ENCODE measurements at places on chromosomes 1 and 21.

DNA sequence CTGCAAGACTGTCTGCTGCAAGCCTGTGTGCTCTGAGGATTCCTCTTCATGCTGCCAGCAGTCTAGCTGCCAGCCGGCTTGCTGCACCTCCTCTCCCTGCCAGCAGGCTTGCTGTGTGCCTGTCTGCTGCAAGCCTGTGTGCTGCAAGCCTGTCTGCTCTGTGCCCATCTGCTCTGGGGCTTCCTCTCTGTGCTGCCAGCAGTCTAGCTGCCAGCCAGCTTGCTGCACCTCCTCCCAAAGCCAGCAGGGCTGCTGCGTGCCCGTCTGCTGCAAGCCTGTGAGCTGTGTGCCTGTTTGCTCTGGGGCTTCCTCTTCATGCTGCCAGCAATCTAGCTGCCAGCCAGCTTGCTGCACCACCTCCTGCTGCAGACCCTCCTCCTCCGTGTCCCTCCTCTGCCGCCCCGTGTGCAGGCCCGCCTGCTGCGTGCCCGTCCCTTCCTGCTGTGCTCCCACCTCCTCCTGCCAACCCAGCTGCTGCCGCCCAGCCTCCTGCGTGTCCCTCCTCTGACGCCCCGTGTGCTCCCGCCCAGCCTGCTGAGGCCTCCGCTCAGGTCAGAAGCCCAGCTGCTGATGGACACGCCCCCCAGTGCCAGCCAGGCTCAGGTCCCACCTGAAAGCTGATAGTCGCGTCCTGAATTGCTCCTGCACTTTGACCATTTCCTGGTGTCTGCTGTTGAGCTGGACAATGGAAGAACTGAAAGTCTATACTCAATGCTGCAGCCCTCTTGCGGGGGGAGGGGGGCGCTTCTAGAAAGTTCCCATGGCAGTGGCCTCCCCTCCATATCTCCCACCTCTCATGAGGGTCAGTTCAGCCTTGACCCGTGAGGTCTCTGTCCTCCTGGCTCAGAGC, 1.2 kb downstream of the KRTAP10-4 start:
- no peak for DNase-seq

DNA sequence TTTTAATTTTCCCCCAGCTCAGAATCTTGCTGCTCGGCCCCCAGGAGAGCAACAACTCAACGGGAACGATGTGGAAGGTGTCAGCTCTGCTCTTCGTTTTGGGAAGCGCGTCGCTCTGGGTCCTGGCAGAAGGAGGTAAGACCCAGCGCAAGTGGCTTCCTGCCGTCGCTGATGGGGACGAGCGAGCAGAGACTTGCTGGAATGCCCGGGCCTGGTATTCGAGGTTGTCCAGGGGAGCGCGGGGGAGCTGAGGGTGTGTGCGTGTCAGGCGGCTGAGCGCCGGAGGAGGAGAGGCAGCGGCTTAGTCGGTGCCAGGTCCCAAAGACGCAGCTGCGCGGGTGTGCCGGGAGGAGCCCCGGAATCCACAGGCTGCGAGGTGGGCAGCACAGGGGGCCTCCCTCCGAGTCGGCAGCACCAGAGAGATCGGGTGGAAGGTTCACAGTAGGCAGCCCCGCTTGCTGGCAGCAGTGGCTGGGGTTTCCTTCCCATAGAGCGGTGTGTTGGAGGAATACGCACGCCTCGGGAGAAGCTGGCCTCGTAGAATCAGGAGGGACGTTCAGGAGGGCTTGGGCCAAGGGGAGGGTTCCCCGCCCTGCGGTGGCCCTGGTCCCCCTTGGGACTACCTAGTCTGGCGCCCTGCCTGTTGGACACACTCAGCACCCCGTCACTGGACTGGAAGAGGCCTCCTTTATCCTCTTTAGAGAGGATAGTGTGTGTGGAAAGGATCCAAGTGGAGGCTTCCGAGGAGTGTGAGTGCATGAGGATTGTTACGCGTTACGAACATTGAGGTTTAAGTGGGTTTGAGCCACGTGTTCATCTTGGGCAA, 547 bp downstream of the PDPN start:
- DNase-seq, result no peak

- DNase-seq, result no peak
These were observed 20.8 kb downstream of the VANGL2 start for GRCh38 chr1:160420881-160421842.

- DNase-seq, result no peak
These were observed 324.7 kb upstream of the USP24 start for GRCh38 chr1:55539652-55540512.

- DNase-seq, result no peak
These were observed 48.0 kb downstream of the MAN1C1 start for GRCh38 chr1:25664357-25665199.

DNA sequence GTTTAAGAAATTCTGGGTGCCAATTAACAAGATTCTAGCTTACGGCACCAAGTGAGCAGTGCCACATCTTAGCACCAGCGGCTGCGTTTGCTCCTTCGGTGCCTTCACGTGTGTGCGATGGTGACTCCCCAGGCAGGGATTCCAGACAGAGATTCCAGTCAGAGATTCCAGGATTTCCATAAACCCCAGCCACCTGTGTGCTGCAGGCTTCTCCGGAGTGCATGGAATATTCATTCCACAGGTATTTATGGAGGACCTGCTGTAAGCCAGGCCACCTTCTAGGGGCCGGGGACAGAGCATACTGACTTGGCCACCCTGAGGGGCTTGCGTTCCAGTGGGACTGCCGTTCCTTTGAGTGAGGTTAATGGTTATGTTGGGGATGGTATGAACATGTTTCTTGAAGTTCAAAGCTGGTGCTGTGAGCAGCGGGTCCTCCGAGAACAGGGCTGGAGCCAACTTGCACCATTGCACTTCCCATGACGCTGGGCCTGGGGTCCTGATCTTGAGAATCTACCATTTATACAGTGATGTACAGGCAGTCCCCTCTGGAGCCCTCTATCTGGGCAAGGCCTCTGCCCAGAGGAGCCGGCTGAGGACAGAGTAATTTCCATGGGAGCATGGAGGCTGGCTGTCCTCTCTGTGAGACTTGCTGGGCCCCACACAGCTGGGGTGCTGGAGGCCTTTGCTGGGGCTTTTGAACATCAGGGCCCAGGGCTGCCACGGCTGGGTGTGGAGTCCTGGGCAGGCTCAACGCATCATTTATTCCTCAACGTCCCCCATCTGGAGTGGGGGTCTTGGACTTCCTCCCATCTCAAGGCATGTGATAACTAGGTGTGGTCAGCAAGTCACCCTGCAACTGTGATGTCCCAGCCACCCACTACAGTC, 58.8 kb upstream of the AJAP1 start:
- no peak for DNase-seq

DNA sequence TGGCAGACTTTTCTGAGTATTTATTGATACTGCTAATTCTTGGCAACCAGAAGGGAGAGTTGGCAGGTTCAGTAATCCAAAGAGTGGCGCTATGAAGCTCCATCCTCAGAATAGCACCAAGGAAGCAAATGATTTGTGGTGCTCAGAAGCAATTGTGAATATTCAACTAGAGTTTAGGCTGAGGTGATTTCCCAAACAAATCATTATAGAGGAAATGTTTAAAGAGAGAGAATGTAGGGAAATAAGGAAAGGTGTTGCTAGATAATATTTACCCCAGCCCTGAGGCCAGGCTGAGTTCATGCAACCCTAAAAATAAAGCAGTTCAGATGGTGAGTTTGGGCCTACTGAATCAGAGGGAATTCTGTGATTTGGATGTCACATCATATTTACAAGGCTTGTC, 363.4 kb upstream of the PLXNA2 start:
- no peak for DNase-seq

GRCh38 chr1:121587777-121588176, 403.0 kb downstream of the SRGAP2C start:
- DNase-seq, result no peak

DNA sequence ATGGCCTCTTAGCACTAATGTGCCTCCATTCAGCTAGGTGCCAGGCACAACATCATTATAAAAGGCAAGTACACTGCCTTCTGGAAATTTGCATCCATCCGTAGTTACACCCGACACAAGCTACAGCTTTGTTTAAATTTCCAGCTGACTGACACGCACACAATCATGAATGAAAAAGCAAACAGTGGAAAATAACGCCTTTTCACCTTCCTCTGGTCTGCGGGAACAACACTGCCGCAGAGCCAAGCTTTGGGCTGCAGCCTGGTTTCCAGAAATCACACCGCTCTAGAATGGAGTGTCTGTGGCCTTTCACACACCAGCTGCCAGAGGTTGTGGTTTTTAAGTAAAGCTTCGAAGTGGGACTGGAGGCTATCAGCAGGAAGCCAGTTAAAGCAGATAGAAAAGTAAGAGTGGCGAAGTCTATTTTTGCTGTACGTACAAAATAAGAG, 142.8 kb upstream of the COA6 start:
- no peak for DNase-seq

GRCh38 chr21:42595283-42596187, 57.9 kb upstream of the PDE9A start:
- no peak for DNase-seq

DNA sequence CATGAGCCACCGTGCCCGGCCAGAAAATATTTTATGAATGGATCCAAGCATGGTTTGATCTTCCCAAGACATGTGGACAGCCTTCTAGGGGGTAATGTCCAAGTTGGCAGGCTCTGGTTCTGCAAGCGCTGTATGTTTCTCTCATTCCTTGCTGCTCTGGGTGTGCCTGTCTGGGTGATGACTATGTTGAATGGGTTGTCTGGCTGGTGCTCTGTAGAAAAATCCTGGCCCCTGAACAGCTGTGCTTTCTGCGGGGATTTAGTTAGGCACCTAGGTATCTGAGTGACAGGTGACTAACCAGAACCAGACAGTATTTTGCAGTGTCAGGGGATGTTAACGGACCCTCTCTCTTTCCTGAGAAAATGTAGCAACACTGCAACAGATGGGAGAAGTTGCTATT, 14.1 kb downstream of the HUNK start:
- DNase-seq, result no peak

- no peak for DNase-seq
These were observed 10.8 kb downstream of the CCDC17 start for GRCh38 chr1:45612941-45613579.

GRCh38 chr1:233972951-233973635, 68.6 kb downstream of the SLC35F3 start:
- no peak for DNase-seq

DNA sequence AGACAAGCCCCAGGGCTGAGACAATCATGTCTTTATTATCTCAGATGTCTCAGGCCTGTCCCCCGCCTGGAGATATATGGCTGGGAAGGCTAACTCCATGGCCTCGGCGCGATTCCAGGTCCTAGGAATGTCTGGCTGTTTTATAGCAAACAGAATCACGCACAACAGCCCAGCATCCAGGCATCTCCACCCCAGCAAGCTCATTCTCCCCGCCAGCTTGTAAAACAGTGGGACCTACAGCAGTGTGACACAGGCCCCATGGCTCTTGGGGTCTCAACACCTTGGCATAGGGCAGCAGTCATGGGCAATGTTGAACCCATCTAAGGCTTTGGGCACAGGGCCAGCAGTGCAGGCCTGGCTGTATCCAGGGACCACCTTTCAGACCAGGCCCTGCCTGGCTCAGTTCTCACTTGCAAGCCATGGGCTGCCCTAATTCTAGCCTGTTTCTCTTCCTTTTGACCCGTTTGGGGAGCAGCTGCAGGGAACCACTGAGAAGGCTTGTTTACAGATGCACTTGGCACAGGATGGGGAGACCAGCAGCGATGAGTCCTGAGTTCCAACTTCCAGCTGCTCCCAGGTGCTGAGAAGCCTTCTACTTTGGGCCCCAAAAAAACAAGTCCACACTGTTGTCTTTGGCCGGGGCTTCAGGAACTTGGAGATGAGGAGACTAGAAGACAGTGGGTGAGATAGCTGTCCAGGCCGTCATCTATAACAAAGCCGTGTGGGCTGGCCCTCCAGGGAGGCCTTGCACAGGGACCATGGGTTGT, 34.4 kb downstream of the WNT4 start:
- DNase-seq, result no peak

DNA sequence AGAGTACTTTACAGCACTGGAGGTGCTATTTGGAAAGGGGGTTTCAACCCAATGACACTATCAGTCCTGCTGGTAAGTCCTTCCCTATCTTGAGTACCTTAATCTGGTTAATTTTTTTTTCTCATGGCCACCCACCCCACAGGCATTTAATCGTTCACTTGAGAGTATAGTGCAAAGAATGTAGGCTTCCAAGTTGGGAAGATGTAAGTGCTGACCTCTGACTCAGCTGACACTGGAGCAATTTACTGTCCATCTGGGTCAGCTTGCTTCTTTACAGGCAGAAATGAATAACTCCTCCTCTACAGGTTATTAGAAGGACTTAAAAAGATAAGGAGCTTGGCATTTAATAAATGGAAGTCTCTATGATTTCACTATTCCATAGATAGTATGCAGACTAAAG, 89.6 kb downstream of the AK5 start:
- no peak for DNase-seq

DNA sequence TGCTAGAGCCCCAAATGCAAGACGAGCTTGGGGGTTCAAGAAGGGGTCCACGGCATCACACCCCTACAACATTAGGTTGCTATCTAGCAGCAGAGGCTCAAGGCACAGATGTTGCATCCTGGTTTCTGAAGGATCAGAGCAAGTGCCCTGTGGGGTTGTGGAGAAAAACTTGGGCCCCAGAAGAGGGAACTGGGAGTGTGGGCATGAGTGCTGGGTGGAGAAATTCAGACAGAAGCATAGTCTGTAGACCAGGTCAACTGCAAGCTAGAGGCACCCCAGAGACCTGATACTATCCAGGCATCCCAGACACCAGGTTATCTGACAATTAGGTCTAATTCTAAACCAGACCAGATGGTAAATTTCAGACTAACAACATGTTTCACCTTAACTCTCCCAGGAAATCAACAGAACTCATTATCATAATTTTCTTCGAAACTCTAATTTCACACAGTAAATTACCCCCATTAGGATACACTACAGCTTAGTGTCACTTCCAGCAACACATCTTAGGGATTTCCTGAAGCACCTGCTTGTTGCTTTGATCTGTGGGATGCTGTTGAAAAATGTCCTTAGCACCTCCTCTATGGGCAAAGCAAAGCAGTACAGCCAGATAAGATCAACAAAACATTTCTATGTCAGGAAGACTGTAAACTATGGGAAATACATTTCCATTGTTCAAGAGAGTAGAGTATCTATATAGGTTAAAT, 179.3 kb downstream of the VAV3 start:
- DNase-seq, result no peak

DNA sequence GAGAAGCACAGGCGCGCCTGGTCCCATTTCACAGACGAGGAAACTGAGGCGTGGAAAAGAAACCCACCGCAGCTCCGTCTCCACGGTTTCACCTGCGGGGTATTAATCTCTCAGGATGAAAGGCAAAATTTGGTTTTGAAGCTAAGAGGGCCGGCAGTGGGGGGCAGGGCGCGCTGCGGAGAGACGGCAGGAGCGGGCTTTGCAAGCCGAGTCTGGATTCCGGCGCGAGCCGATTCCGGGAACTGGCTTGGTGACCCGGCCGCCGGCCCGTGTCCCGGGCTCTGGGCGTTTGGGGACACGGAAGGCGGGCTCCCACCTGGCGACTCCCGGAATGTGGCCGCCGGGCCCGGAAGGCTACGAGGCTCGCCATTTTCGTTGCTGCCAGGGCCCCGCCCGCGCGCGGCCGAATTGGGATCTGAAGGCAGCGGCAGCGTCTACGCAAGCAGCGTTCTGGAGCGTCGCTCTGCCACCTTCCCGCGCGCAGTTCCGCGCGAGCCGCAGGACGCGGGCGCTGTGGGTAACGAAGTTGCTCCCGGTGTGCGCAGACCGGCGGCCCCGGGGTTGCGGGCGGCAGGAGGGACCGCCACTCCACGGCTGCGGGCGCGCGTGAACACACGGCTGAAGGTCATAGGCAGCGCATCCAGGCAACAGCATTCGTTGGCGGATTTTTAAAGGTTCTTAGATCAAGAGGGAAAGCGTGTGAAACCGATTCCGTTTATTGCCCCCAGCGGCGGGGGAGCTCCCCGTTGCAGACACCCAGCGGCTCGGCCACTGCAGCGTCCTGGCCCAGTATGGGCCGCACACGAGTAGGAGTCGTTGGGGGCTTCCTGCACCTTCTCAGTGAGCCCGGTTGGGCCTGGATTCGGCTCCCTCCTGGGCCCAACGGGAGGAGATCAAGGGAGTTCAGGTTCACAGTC, 5.4 kb upstream of the PRDM16 start:
- DNase-seq, result no peak
